ENCODE measurements at places on chromosomes 11 and 22. TPM values are rescaled to one million over a fixed set of nuclear protein-coding genes. Genes with fewer than 3 reads are reported as not detected.

PLEKHA7 gene
- 2.1 TPM for total RNA-seq

NCF4 gene
- total RNA-seq: not detected

PLXNB2 gene
- total RNA-seq: 113 TPM

HBG2 gene
- not detected for total RNA-seq

CTSF gene
- total RNA-seq: 14.5 TPM

TP53AIP1 gene
- not detected for total RNA-seq

C2CD2L gene
- total RNA-seq: 6.2 TPM

CRYBA4 gene
- not detected for total RNA-seq

CBX6 gene
- 49.2 TPM for total RNA-seq

OR51B2 gene
- total RNA-seq: not detected

OR56A1 gene
- not detected for total RNA-seq

USH1C gene
- not detected for total RNA-seq

DDIAS gene
- 5.6 TPM for total RNA-seq

TMEM184B gene
- total RNA-seq: 65.0 TPM

C22orf42 gene
- not detected for total RNA-seq

EIF3D gene
- 503 TPM for total RNA-seq

MS4A8 gene
- total RNA-seq: not detected

ISX gene
- not detected for total RNA-seq

PAX6 gene
- not detected for total RNA-seq

IGLL5 gene
- total RNA-seq: not detected

PAK1 gene
- total RNA-seq: 0.98 TPM

CCDC116 gene
- 0.38 TPM for total RNA-seq

RAB3IL1 gene
- total RNA-seq: 2.0 TPM

OR51E2 gene
- not detected for total RNA-seq

IL18BP gene
- 9.1 TPM for total RNA-seq

YPEL4 gene
- total RNA-seq: 0.29 TPM

CBLIF gene
- total RNA-seq: not detected

CRYBB2 gene
- total RNA-seq: not detected

MUC5AC gene
- not detected for total RNA-seq

CNIH2 gene
- total RNA-seq: not detected

POU2F3 gene
- total RNA-seq: not detected

ABCC8 gene
- not detected for total RNA-seq

DLG2 gene
- 0.65 TPM for total RNA-seq

CCDC81 gene
- total RNA-seq: 0.96 TPM

CHST1 gene
- 90.7 TPM for total RNA-seq

TMPRSS13 gene
- not detected for total RNA-seq

MMP8 gene
- not detected for total RNA-seq

MS4A12 gene
- not detected for total RNA-seq

HBG1 gene
- not detected for total RNA-seq
